H4 (cell line): ENCODE measurements at places on chromosomes 1 and 21. TPM values are rescaled to one million over a fixed set of nuclear protein-coding genes. Genes with fewer than 3 reads are reported as not detected.

SUMO3 gene
- total RNA-seq, result 155 and 177 TPM in 2 replicates

NTRK1 gene
- 0.10 TPM in 1 of 2 replicates, not detected in the other for total RNA-seq

KLHDC7A gene
- total RNA-seq, result 0.14 and 0.58 TPM in 2 replicates

BCAN gene
- 0.06 TPM in 1 of 2 replicates, not detected in the other for total RNA-seq

OR14K1 gene
- not detected in 2 replicates for total RNA-seq

CENPL gene
- 25.0 and 27.6 TPM in 2 replicates for total RNA-seq

MFAP2 gene
- 14.1 and 15.8 TPM in 2 replicates for total RNA-seq

CDC20 gene
- 313 and 327 TPM in 2 replicates for total RNA-seq

BNIPL gene
- 0.10 TPM in 1 of 2 replicates, not detected in the other for total RNA-seq

HSPG2 gene
- total RNA-seq, result 7.9 and 8.9 TPM in 2 replicates

DNA sequence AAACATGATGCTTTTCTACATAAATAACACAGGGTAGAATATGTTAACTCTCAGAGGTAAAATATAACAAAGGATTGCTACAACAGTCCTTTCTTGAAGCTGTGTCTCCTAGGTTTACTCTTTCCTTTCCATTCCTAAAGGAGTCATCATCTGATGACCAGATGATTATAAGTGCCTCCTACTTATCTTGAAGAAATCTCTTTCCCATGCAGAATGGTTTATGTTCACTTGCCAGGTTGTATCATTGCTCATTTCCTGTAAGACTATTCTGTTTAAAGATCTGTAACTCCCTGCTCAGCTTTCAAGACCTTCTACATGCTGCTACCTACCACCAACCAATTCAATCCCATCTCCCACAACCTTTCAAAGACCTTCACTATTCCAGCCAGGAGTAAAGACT, 51.5 kb upstream of the PTCH2 start:
- no peak for DNase-seq

DNA sequence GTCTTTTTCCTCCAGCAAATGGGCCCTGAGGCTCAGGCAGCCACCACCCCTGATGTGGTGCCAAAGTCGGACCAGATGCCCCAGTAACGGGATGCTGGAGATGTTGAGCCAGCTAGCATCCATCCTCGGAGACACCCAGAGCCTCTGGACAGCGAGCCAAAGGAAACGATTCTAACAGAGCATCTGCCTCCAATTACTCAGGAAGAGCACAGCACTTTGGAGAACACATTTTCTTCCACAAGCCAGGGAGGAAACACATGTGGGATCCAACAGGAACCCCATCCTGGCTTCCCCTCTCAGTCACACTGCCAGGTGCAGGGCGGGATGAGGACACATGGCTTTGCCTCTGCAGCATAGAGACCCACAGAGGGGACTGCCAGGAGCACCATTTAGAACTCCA, 44.9 kb downstream of the C1orf198 start:
- DNase-seq, result no peak

DNA sequence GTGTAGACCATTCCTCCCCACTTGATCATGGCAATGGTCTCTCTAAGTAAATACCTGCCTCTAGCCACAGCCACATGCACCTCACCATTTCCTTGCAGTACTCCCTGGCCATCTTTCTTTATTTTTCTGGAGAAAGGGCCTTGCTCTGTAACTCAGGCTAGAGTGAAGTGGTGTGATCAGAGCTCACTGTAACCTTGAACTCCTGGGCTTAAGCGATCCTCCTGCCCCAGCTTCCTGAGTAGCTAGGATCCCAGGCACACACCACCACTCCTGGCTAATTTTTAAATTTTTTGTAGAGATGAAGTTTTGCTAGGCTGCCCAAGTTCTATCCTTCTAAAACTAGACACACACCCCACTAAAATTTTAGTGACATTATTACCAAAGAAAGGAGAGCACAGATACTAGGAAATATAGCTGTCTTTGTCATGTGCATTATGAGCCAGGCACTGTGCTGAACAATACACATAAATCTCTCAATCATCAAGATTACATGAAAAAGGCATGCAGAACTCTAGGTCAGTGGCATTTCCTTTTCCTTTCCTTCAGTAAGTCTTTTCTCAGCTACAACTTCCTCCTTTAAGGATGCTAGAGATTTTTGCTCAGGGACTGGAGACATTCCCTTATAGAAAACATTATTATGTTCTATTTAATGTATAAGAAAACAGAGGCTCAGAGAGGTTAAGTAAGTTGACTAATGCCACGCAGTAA, 95.0 kb upstream of the SERBP1 start:
- no peak for DNase-seq

GRCh38 chr1:209850342-209850979, 22.7 kb downstream of the UTP25 start:
- DNase-seq, result peak; percentile 85

DNA sequence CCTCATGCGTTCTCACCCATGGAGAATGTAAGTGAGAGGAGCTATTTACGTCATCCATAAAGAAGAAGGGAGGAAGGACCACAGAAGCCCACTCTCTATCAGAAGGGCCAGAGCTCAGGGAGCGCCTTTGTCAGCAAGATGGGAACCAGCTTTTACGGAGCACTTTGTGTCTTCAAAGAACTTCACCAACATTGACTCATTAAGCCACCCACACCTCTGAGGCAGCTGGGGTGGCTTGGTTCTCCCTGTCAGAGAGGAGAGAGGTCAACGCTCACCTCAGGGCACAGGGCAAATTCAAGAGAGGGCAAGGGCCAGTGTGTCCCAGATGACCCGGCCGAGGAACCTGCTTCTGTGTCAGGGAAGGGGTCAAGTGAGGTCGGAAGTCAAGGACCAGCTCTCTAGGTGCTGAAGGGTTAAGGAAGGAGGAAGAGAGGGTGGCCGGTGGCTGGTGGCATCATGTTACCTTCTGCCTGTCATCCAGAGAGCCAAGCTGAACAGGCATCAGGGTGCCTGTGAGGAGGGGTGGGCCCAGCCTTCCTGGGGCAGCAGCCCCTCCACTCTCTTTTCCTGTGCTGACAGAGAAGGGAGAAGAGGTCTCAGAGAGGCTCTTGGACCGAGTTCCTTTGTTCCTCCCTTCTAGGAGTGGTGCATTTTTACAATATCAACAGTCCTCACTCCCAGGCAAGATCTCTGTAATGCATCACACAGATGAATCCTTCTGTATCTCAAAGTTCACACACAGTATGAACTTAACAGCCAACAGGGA, 109.0 kb downstream of the ETS2 start:
- no peak for DNase-seq

DNA sequence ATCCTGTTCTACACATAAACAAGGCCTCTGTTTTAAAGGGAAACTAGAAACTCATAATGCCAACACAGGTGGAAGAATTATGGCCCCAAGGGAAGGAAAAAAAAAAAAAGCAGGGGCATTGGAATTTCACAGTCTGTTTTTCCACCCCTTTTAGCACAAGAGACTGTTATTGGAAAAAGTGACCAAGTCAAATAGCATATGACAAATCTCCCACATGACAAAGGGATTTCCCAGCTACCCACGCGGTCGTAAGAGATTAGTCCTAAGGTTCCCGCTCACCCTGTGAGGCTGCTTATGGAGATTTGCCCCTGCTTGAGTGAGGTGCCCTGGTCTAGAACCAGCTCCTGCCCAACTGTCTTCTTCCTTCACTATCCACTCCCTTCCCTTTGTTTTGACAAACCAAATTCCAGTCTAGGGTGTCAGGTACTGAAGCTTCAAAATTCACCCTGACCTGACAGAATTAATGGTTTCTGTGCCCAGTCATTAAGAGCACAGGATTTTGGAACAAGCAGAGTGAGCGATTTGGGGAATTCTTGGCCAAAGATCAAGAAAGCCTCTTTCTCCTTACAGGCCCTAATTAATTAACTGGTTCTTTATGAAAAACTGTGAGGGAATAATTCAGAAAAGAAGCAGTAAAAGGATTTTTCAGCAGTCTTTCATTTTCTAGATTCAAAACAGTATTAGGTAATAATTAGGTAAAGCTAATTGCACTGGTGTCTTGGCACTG, 107.3 kb downstream of the NMNAT2 start:
- DNase-seq, result no peak

- DNase-seq, result no peak
These were observed at the start of gene KRTAP20-3 for GRCh38 chr21:30642564-30642963. TSS of gene KRTAP20-3 (plus strand) at chr21:30642864.

GRCh38 chr1:164534863-164535610, 23.9 kb upstream of the PBX1 start:
- DNase-seq, result no peak

DNA sequence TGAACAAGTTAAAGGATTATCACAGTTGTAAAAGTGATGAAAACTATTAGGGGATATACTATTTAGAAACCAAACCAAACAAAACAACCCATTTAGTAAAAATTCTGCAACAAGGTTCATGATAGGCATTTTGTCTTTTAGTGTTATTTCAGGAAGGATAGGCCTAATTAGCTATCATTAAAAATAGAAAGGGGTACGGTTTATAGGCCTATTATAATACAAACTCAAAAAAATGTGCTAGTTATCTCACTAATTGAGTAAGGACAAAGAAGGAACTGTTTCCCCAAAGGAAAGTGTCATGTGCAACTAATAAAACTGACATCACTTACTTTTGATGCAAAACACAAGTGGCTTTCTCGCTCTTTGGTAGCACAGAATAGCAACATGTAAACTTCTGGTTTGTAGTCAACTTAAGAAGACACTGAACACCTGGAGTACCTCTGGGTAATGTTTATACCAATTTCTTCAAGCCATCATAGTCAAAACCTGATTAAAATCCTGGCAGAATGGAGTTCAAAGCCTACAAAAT, 28.5 kb downstream of the SLC16A1 start:
- no peak for DNase-seq

- DNase-seq, result no peak
These were observed 841 bp downstream of the POFUT2 start for GRCh38 chr21:45286671-45287437.

GRCh38 chr1:229597877-229598276, 28.0 kb downstream of the TAF5L start:
- no peak for DNase-seq

GRCh38 chr1:178659789-178660208, 65.2 kb upstream of the RALGPS2 start:
- no peak for DNase-seq

- no peak for DNase-seq
These were observed 88.4 kb upstream of the PDE4B start for GRCh38 chr1:65704318-65704717.

DNA sequence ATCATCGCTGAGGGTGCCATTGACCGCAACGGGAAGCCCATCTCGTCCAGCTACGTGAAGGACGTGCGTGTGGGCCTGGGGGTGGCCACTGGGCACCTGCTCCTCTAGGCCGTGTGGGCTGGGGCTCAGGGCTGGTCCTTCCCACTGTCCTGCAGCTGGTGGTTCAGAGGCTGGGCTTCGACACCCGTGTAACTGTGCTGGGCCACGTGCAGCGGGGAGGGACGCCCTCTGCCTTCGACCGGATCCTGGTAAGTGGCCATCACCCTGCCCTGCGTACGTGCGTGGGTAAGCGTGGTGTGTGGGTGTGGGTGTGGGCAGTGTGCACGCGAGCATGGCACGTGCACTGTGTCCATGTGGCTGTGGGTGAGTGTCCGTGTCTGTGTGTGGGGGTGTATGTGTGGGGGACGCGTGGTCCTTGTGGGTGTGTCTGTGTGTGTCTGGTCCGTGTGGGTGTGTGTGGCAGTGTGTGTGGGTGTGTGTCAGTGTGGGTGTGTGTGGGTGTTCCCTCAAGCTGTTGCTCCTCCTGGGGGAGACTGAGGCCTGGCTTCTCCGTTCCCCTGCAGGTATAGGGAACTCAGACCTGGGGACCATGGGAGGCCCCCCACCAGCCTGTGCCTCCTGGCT, 16.5 kb downstream of the PFKL start:
- no peak for DNase-seq

GRCh38 chr1:109935451-109935900, 24.8 kb downstream of the CSF1 start:
- DNase-seq, result no peak

- DNase-seq, result no peak
These were observed 45.1 kb downstream of the BACE2 start for GRCh38 chr21:41213021-41213420.
